ENCODE measurements at places on chromosomes 5 and 9.
A peak's percentile ranks its signal among the peaks of the same experiment; 100 is the strongest.

DNA sequence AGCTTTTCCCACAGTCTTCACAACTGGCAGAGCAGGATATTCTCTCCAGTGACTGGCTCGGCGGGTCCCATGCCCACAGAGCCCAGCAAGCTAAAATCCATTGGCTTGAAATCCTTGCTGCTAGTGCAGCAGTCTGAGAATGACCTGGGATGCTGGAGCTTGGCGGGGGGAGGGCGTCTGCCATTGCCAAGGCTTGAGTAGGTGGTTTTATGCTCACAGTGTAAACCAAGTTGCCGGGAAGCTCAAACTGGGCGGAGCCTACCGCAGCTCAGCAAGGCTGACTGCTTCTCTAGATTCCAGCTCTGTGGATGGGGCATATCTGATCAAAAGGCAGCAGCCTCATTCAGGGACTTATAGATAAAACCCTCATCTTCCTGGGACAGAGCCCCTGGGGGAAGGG lies 194.1 kb downstream of the CCDC171 start:
- DNase-seq: no peak

DNA sequence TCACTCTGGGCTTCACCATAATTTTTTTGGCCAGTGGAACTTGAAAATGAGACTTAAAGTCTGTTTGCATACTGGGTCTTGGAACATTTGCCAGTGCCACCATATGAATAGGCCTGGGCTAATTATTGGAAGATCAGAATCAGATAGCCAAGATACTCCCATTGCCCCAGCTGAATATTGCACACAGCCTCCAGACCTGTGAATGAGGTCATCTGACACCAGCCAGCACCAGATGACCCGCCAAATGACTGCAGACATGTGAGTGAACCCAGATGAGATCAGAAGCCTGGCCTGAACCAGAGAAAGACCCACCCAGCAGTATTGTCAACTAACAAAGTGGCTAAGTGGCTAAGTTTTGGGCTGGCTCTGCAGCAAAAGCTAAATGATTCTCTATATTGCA lies 220.5 kb upstream of the MPDZ start:
- DNase-seq: no peak

DNA sequence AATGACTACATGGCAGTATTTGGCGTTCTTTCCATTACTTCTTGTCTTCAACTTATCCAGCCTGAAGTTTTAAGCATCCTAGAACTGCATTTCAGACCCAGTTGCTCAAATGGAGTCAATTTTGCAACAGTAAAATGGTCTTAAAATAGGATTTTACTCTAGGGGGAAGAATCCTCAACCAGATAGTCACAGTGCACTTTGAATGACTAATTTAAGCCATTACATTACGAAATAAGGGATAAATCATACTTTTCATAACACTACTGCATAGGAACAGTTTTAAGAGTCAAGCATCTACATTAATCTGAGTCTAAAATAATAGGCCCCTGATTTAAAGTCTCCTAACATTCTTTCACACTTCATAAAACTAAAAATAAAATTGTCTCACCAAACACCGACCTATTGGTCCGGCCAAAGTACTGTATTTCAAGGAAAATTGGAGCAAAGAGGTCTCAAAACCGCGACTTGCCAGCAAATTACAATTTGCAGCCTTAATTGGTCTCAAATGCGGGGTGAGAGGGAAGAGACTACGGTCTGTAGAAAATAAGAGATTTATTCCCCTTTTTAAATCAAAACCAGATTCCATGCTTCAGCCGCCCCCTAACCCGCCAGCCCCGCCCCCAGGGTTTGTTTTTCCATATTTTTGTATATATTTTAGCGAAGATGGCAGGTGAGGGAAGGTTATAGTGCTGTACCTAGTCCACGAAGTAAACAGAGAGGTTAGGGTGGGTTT lies 1.2 kb upstream of the SMARCA2 start:
- no peak for DNase-seq

GRCh38 chr5:139725073-139725830 lies 70.4 kb upstream of the PSD2 start:
- no peak for DNase-seq

DNA sequence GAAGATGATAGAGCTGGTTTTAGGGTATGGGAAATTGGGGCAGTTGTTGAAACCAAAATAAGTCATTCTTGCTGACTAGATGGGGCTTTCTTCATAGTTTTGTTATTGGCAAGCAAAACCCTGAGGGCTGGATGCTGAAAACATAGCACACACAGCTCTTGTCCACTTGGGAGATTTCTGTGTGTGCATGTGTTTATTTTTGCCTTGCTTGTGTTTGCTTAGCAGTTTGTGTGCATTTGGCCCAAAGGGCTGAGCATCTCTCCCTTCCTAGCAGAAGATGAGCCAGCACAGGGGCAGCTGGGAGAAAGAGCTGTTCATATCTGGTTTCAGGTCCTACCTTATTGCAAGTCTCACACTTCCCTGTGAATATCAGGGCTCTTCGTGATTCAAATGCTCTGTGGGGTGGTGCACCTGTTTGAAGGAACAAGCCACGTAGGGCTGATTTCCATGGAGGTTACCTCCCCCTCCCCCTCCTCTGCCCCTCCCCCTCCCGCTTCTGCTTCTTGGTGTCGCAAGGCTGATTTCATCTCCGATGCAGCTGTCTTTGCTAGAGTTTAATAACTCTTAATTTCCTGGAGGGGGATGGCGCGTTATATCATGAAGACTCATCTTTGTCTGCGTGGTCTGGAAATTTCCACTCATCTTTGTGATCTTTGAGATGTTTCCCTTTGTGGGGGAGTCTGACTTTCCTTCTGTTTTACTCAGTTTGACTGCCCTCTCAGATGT lies 296.5 kb downstream of the ARHGAP26 start:
- DNase-seq: no peak

DNA sequence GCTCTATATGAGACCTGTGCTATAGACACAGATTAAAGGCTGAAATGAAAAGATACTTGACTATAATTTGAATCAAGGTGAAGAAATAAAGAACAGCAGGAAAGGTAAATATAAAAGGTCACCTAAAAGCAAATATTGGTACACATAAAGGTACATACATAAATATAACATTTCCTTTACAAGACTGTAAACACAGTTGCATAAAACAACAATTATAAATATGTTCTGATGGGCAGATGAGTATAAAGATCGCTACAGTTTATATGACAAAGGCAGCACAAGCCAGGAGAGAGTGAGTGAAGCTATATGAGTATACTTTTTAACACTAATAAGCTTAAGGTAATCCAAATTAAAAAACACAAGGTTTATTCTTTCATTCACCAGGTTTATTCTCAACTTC lies 114.5 kb downstream of the OXCT1 start:
- no peak for DNase-seq

- no peak for DNase-seq
These were observed 29.9 kb downstream of the ADCY2 start for GRCh38 chr5:7425830-7426229.

- no peak for DNase-seq
These were observed 21.0 kb downstream of the LARP1 start for GRCh38 chr5:154776167-154776566.

DNA sequence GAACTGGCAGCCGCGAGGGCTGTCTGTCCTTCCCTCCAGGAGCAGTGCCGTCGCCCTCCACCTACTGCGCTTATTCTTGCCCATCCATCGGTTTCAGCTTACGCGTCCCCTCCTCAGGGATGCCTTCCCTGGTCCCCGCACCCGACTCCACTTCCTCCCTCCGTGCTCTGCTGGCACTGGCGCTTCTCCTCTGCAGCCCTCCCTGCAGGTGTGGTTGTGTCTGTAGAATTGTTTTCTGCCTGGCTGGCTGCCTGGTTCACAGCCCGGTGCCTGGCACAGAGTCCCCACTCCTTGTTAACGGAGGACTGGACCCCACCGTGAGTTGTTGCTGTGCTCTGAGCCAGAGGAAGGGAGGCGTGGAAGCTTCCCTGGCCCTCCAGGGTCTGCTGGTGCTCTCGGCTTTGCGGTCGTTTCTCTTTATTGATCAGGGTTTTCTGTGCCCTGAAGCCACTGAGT lies 5.7 kb downstream of the NTMT1 start:
- no peak for DNase-seq

- no peak for DNase-seq
These were observed 26.0 kb upstream of the SYK start for GRCh38 chr9:90775657-90776056.

DNA sequence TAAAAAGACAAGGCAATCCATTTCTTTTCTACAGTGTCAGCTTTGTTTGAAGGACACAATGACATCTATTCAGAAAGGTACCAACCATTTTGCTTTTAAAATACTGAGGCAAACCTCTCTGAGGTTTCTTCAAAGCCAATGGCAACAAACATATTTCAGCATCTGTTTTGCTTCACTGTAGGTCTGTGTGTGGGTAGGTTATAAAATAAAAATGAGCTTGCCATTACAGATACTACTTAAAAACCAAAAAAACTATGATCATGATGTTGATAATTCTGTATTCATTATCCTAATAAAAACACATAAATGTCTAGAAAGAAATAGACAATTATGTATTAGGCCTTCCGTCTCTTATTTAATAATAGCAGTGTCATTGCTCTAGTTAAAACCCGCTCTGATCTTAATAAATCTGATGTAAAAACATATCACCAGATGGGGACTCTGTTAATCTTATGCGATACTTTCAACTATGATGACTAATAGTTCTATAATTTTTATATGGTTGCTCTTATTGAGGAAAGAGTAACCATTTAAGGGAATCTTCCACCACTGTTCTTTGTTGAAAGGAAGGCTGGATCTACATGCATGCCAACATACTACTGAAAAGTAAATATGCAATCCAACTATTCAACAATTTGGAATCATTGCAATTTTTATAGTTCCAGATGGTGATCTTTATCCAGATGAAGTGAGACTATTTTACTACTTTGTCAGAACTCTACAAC lies 647.2 kb downstream of the PDE4D start:
- no peak for DNase-seq

GRCh38 chr9:130682421-130683121 lies 11.0 kb upstream of the EXOSC2 start:
- peak; percentile 74 for DNase-seq

DNA sequence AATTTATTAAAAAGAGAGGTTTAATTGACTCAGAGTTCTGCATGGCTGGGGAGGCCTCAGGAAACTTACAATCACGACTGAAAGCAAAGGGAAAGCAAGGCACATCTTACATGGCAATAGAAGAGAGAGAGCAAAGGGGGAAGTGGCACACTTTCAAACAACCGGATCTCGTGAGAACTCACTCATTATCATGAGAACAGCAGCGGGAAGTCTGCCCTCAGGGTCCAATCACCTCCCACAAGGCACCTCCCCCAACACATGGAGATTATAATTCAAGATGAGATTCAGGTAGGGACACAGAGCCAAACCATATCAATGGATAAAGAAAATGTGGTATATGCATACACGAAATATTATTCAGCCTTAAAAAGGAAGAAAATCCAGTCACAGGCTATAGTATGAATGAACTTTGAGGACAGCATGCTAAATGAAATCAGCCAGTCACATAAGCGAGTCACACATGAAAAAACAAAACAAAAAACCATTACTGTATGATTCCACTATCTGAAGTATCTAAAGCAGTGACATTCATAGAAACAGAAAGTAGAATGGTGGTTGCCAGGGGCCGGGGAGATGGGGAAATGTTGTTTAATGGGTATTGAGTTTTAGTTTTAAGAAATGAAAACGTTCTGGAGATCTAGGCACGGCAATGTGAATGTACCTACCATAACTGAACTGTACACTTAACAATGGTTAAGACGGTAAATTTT lies 83.4 kb upstream of the PCA3 start:
- no peak for DNase-seq

- peak; percentile 97 for DNase-seq
These were observed at the start of gene HSPA5 for GRCh38 chr9:125241000-125241862. TSS of gene HSPA5 (minus strand) at chr9:125241343. CDS start at chr9:125241126, 217 bp downstream.

GRCh38 chr5:41812156-41812555 lies 58.1 kb downstream of the OXCT1 start:
- no peak for DNase-seq

GRCh38 chr9:99184110-99184474 lies 37.6 kb downstream of the ALG2 start:
- no peak for DNase-seq

DNA sequence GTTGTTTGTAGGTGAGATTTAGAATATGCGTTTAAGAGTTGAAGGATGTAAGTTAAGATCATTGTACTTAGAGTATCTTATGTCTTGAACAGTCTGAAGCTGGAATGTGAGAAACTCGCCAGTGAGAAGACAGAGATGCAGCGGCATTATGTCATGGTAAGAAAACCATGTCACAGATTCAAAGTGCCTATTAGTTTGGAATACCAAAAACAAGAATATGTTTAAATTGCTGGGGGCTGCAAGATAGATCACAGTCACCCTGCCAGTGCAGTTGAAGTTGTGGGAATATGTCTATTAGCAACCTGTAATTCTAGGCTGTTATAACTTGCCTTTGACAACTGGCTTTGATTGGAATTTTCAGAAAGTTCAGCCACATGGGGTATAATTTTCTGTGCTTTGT lies 3.0 kb downstream of the TLE4 start:
- no peak for DNase-seq

DNA sequence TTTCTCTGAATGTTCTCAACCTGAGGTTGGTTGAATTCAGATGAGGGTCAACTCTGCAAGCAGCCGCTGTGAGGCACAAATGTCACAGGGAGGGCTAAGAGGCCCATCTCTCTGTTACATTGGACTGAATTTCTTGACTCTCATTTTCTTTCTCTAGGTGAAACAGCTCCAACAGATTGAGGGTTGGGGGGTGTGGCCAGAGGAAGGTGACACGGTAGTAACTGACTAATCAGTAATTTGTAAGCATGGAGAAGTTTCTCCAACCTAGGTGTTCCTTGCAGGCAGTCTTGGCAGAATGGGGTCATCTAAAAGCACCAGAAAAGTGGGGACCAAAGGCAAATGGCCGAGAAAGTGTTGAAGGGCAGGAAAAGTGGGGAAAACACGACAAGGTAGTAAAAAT lies 16.8 kb downstream of the CCT5 start:
- DNase-seq: no peak

- DNase-seq: no peak
These were observed 22.2 kb downstream of the JAKMIP2 start for GRCh38 chr5:147760086-147760875.

- DNase-seq: no peak
These were observed 396.7 kb downstream of the MRPS30 start for GRCh38 chr5:45205403-45205961.

DNA sequence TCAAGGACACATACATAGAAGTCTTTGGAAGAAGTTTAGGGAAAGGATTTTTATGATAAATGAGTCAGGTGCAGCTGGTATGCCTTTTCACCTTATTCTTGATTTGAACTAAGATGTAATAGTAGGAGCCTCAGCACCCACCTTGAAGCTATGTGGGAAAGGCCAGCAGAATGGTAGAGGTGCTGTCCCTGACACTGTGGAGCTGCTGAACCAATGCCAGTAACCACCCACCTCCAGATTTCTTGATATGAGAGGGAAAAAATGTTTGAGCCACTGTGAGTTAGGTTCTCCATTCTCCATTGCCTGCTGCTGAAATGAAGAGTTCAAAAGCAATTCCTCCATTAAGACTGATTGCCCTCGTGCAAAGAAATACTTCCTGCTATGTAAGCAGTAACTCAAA lies 12.2 kb upstream of the HMGCR start:
- no peak for DNase-seq

Data from HAP-1 (cell line).